ENCODE measurements at places on chromosomes 3 and 15.
A peak's percentile ranks its signal among the peaks of the same experiment; 100 is the strongest.

DNA sequence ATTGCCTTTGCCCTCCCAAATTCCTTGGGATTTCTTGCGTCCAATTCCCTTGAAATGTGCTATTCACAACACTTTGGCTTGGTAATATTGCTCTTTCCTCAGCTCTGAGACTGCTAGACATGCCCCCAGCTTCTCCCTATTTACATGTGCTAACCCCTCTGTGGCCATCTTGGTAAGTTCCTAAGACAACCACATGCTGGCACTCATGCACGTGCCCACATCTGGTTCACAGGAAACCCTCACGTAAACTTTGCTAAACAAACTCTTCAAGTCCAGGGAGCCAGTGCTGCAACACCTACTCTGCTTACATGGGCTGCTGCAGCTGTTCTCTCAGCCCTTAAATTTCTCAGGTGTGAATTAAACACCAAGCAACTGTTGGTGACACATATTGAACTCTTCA lies 121.8 kb downstream of the ADAMTSL3 start:
- DNase-seq: no peak

DNA sequence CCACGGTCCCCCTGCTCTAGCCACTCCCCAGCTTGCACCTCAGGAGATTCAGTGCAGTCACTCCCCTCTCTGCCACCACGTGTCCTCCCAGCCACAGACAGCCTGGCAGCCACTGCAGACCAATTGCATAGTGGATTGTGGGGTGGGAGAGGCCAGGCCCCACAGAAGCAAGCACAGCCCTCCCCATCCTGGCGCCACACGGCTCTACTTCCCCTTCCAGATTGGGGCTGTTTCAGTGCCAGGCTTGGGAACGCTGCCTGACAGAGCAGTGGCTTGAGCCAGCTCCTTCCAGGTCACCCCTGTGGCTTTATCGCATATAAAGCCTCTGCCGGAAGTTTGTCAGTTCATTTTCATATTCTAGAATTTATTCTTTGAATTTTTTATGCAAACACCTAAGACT lies 90.7 kb downstream of the TMEM266 start:
- peak; percentile 14 for DNase-seq

GRCh38 chr3:38468765-38469164 lies 15.1 kb downstream of the ACVR2B start:
- DNase-seq: peak; percentile 29

GRCh38 chr3:46477145-46477544 lies 12.4 kb upstream of the LTF start:
- no peak for DNase-seq

- DNase-seq: no peak
Measured at GRCh38 chr15:65337436-65338070, 33.1 kb downstream of the RNU5B-1 start.

- DNase-seq: no peak
Measured at GRCh38 chr3:20256144-20256543, 70.1 kb upstream of the SGO1 start.

DNA sequence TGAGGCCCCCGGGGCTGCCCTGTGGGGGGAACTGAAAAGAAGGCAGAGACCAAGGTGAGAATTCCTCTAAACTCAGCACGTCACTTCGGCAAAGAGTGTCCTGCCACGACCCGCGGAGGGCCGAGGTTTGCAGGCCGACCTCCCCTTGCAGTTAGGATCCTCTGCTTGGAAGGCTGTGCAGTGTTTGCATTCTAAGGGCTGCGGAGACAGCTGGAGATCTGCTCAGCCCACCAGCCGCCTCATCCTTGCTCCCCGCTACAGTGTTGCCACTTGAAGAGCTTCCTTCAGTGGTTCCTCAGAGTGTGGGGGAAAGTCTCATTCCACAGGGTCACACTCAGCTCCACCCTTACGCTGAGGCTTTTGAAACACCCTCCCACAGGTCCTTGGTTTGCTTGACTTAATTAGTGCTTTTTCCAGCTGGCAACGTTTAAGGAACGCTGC lies 10.8 kb downstream of the SLC51A start:
- DNase-seq: no peak

- no peak for DNase-seq
Measured at GRCh38 chr3:97952872-97953271, 19.4 kb downstream of the RIOX2 start.

GRCh38 chr15:82651708-82652107 lies 4.5 kb upstream of the CPEB1 start:
- no peak for DNase-seq

DNA sequence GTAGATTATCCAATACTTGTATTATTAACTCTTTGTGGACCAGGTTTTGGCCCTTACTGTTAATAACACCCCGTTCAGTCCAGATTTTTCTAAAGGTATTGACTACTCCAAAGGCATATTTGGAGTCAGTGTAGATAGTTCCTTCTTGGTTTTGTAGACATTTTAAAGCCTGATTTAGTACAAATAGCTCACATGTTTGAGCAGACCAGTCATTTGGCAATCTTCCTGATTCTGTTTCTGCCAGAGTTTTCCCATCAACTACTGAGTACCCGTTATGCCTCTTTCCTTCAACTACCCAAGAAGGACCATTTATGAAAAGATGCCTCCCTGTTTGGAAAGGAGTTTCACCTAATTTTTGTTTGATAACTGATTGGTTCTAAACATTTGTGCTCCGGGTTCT lies 82.0 kb downstream of the CHCHD4 start:
- no peak for DNase-seq

GRCh38 chr3:169581633-169582032 lies 81.9 kb downstream of the MECOM start:
- no peak for DNase-seq

Measured in transverse colon (tissue), 4 donors.